ENCODE measurements at places on chromosomes 13 and 19. TPM values are rescaled to one million over a fixed set of nuclear protein-coding genes. Genes with fewer than 3 reads are reported as not detected.

The ZNF415 gene
- total RNA-seq, result not detected

The CGB5 gene
- total RNA-seq, result 1.4 TPM

The MEF2B gene
- total RNA-seq, result 0.39 TPM

The TMEM190 gene
- 1.5 TPM for total RNA-seq

The GRIN2D gene
- total RNA-seq, result 11.8 TPM

The ZNF536 gene
- total RNA-seq, result not detected

The SYT5 gene
- total RNA-seq, result 7.7 TPM

The DAND5 gene
- not detected for total RNA-seq

The PRODH2 gene
- 0.18 TPM for total RNA-seq
